ENCODE measurements at places on chromosomes 16 and 17.

- no peak for DNase-seq
Observed at GRCh38 chr16:81502396-81503070, 57.9 kb downstream of the CMIP start.

GRCh38 chr17:34613064-34614019 is 34.0 kb downstream of the TMEM132E start:
- DNase-seq: peak; percentile 48

DNA sequence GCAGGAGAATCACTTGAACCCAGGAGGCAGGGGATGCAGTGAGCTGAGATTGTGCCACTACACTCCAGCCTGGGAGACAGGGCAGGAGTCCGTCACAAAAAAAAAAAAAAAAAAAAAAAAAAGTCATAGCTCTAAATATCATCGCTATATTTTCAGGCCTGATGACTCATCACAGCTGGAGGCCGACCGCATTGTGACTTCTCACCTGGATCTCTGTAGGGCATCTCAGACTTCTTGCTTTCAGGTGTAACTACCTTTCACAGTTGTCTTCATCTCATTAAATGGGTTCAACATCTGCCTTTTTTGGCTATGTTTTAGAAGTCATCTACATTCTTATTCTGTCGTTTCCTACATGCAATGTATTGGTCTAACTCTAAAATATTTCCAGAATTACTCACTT is 353.1 kb upstream of the MON1B start:
- no peak for DNase-seq

DNA sequence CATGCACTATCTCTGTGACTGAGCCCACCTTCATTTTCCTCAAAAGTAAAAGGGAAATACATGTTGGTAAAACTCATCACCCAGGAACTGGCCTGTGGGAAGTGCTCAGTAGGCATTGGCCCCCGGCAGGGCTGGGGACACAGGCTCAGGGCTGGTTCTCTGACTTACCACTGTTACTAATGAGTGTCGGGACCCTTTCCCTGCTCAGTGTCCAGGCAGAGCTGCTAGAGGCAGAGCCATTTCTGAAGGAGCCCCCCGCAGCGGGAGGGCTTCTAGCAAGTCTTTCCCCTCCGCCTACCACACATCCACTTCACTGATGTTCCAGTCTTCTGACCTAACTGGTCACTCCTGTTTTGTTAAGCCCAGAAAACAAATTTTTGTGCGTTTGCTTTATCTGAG is 1.7 kb upstream of the PEMT start:
- DNase-seq: no peak

- DNase-seq: peak; percentile 96
Observed at GRCh38 chr16:53099318-53100130, 44.7 kb downstream of the CHD9 start.

DNA sequence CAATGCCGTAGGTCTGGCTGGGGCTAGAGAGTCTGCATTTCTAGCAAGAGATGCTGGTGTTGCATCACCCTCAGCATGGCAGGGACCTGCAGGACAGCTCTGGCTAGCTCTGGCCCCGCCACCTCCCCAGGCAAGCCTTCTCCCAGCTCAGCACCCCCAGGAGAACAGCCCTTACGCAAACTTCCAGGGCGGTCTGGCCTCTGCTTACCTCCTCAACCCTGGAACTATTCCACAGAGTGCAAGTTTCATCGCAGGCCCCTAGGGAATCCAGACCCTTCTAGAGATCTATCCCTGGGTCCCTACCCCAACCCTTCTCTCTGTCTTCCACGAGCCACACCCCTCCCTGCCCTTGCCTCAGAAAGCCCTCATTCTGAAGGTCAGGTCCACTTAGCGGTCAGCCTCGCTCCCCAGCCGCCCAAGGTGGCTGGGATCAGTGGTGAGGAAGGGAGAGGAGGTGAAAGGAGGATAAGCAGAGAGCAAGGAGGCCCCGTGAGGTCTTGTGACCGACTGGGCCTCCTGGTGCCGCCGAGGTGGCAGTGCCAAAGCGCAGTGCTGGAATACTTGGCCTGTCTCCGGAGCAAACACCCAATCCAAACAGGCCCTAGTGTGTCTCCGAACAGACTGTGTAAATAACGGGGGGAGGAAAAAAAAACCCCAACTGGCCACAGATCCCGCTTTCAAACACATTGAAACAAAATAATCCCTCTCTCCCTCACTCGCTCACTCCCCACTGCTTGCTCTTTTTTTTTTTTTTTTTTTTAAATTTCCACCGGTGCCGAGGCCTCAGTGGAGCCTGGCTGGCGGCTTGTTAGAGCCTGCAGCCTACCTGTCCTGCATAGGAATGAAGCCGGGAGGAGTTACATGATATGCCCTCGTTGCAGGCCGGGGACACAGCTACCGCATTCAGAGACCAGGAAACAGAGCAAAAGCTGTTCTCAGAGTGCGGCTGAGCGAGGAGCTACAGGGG is 380.9 kb downstream of the SOX9 start:
- peak; percentile 74 for DNase-seq

DNA sequence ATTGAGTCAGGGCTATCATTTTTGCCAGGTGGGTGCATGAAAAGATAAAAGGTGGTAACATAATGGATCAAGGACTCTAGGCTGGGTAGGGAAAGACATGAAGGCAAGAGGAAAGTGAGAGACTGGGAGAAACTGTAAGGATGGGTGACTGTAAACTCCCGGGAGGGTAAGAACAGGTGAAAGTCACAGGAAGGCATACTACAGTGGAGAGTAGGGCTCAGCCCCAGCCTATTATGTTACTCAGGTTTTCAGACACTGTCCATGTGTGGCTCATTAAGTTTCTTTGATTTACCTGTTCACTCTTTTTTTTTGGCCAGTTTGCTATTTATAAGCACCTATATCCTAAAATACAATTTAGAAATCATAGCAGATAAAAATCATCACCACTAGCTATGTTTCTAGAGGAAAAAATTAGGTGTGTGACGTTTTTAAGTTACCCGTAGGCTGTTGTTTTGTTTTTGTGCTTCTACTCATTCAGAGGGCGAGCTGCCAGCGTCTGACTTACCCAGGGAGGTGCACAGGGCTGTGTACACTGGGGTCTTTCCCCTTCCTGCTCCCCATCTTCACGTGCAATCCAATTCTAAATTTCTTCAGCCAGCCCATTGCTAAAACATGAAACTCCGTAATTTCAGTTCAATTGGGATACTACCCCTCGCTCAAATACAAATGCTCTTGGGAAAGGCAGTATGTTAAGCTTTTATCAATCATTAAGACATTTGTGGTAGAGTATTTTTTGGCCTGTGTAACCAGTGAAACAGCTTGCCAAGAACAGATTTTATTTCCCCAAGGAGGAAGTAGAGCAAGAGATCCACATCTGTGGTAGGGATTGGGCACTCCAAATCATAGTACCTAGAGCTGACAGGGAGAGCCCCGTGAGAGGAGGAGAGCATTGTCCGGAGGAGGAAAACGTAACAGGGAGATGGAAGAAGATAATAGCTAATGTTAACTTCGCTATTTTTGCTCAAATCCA is 21.7 kb upstream of the VWA3A start:
- peak; percentile 8 for DNase-seq

DNA sequence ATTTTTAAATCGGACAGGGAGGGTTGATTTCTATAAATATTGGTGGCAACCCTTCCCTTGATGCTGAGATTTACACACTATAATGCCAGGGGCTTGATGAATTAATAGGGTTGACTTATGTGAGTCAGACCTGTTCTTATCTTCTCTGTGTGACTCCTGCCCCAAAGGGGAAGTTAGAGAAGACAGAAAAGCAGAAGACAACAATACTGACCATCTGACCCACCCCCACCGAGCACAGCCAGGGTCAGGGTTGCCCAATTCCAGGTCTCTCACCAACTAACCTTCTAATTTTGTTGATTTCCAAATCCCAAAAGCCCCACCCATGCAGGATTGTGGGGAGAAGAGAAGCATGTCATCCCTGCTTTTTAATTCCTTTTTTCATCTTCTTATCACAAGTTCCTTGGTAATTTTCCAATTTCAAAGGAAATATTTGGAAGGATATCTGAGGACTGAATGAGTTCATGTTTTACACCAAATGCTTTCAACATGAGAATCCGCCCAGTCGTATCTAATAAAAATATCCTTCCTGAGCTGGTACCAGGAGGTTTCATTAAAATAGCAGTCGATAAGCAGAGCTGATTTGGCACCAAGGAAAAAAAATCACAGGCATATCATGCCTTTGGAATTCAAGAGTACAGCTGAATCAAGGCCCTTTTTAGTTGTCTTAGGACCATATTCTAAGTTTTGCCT is 603.4 kb upstream of the CDH11 start:
- DNase-seq: peak; percentile 30

DNA sequence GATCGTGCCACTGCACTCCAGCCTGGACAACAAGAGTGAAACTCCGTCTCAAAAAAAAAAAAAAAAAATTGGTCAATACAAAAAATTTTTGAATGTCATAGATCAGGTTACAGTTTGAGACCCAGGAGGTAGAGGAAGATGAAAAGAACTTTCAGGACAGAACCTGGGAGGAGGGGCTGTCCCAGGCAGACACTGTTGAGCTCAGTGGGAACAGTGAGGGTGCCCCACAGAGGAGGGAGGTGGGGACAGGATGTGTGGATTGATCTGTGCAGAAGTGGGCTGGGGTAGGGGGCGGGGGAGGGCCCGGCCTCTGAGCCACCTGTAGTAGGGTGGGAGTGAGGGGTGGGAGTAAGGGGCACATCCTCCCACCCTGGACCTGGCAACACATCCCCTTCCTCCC is 58.3 kb downstream of the PRMT7 start:
- no peak for DNase-seq

GRCh38 chr17:41521574-41522261 is 3.0 kb upstream of the KRT15 start:
- no peak for DNase-seq

DNA sequence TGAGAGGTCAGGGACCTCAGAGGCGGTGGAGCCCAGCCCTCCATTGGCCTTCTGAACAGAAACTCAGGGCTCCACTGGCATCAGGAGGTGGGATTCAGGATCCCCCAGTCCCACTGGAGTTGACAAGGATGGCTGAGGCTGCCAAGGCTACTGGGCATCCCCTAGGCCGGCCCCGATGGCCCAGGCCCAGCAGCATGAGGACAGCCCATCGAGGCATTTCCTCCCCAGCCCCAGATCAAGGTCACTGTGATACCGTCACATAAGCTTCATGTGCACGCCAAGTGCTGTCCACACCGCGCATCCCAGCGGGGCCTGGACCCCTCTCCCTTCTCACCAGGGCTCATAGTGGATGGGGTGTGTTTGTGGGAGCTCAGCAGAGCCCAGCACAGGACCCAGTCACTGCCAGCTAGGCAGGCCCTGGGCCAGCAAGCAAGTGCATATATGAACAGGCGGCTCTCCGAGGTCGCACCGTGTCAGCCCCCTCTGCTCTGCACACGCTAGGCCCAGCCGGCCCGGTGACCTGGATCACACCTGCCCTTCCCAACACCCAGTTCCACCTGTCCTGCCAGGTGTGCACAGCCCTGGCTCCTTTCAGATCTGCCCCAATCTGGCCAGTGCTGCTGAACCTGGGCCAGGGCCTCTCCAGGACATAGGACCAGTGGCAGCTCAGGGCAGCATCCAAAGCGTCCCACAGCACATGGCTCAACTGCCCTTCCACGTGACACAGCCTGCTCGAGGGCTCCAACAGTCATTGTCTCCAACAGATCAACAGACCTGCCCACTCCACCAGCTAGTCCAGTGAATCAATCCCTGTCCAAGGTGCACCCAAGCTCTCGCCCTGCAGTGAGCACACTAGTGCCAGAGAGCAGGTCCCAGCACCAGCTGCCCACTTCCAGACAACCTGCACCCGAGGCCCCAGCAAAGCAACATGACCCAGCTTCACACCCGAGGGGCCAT is 32.8 kb upstream of the RASD1 start:
- no peak for DNase-seq

DNA sequence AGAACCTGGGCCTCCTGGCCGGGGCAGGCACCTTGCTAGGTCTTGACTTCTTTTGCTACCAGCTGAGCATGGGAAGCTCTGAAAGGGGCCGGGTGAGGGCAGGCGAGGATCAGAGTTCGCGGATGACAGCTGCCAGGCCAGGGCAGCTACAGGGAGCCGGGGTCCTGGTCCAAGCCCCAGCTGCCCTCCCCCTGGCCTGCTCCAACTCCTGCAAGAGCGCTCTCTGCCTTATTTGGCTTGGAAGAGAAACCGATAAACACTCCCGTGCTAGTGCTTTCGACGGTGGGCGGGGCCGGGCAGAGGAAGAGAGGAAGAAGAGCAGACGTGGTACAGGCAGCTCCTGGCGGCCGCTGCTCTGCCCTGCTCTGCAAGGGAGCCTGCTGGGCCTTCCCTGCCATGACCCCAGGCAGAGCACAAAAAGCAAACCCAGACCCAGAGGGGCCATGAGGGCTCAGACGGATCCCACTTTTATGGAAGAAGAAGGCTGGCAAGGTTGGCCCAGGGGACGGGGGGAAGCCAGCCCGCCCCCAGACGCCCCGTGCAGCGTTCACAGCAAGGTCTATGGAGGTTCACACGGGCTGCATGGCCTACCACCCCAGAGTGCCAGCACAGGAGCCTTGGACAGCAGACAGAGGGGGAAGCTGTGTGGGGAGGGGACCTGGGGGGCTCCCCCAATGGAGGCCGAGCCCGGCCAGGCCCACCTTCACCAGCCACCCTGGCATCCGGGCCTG is 25.6 kb downstream of the PIEZO1 start:
- DNase-seq: no peak

GRCh38 chr17:76909971-76910760 is 42.0 kb downstream of the MGAT5B start:
- DNase-seq: no peak

- DNase-seq: no peak
Observed at GRCh38 chr17:30221346-30221745, 14.2 kb downstream of the SLC6A4 start.

GRCh38 chr17:55117164-55117563 is 147.6 kb upstream of the HLF start:
- no peak for DNase-seq

DNA sequence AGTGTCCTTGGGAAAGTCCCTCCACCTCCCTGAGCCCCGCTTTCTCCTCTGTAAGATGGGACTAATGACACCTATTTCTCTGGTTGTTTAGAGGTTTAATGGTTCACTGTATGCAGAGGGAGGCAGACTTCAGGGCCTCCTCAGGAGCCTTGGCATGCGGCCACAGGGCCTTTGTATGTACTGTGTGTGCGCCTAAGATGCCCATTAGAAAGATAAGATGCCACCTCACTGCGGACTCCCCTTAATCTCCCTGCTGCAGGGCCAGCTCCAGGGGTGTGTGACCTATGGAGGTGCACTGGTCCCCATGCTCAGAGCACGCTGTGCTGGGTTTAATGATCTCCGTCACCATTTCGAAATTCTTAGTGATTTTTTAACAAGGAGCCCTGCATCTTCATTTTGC is 59.3 kb downstream of the TMEM235 start:
- DNase-seq: no peak

DNA sequence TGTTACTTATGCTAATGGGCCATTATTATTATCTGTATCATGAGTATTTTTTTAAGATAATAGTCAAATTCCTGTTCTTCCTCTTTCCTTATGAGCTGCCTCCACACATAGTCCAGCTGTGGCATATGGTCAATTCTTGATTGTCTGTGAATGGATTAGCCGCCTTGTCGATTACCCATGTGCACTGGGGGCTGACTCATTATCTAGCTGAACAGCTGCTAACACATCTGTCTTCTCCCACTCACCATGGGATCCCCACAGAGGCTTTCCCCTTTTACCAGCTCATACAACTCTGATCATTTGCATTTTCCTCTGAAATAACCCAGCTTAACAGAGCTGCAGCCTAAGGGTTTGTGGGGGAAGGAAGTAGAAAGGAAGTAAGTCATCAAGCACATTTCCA is 915.0 kb downstream of the CDH11 start:
- no peak for DNase-seq
